ENCODE measurements at places on chromosomes 5 and 9.

- DNase-seq: peak; percentile 52
Measured at GRCh38 chr9:33446946-33447798, at the start of gene AQP3. Gene AQP3, minus strand, starts transcription at chr9:33447593. Its CDS starts 63 bp downstream, at chr9:33447530.

- peak; percentile 2 for DNase-seq
Measured at GRCh38 chr9:90368241-90368640, 274.4 kb downstream of the DIRAS2 start.

- no peak for DNase-seq
Measured at GRCh38 chr5:116660929-116661328, 86.3 kb upstream of the SEMA6A start.

DNA sequence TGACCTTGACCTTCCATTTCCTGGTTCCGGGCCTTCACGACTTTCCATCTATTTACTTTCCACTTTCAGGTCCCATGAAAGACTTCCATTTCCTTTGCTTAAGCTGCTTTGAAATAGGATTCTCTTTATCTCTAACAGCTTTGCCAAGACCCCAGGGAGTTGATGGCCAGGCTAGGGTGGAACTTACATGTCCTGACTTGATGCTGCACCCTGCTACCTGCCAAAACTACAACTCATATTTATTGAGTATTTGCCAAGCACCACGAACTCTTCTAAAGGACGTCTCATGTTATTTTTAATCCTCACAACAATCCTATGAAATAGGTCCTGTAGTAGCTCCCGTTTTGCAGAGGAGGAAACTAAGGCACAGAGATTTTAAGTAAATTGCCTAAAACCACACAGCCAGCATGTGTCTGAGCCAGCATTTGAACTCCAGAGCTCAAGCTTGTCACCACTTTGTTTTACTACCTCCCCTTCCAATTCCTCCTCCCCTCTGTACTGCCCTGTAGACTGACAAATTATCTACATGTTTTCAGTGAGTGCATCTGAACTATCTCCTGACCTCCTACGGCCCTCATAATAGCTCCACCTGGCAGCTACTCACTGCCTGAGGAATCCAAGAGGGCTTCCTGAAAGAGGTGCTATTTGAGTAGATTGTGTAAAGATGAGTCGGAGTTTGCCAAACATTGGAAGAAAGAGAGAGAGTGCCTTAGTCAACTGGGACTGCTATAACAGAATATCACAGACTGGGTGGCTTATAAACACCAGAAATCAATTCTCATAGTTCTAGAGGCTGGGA is 38.4 kb upstream of the SMIM23 start:
- DNase-seq: no peak

DNA sequence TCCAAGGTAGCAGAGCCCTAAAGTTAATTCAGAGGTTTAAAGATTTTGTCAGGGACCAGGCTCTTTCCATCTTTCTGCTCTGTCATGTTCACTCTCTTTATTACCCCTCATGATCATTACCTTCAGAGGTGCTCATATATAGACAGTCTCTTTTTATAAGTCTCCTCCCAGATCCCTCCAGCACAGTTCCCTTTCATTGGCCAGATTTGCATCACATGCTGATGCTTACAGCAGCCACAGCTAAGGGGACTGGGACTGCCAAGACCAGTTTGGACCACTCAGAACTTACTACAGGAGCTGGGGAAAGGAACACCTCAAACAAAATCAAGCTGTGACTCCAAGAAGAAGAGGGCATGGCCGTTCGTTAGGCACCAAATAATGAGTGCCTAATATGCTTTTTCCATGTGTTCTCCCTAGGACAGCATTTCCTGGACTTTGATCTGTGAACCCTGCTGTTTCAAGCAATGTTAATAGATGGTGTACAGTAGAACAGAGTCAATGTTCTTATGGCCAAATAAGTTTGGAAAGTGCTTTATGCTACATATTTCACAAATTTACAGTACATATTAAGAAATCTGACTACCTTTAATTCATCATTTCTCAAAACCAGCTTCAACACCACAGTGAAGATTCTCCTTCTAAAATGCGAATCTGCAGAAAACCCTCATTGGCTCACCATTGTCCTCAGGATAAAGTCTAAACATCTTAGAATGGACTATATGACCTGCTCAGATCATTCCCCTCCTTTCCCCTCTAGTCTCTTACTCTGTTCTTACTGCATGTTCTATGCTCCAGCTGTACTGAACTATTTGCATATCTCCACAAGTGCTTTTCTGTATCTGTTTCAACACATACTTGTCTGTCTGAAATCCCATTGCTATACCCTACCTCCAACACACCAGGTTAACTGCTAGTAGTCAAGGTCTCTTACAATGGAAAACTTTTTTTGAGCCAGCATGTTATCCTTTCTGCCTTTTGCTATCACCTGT is 3.4 kb downstream of the C5orf58 start:
- no peak for DNase-seq

GRCh38 chr5:53169933-53170332 is 60.4 kb upstream of the MOCS2 start:
- DNase-seq: no peak

DNA sequence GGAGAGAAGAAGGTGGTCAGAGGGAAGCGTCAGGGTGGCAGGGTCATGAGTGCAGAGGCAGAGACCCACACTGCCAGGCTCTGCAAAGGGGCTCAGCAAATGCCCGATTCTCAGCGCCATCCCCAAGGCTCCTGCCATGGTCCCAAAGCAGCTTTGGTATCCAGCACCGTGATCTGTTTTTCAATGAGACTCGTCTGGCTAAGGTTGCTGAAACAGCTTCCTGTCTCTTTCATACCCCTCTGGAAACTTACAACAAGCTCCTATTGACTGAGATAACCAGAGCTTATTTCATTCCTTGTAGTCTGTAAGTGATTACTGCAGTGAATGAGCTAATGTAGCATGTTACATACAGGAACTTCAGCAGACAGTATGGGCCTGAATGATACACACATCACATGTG is 568.6 kb upstream of the DAP start:
- DNase-seq: no peak

- peak; percentile 77 for DNase-seq
Measured at GRCh38 chr9:27124151-27124550, 15.1 kb downstream of the TEK start.

GRCh38 chr9:37239224-37239859 is 119.0 kb downstream of the ZCCHC7 start:
- no peak for DNase-seq

GRCh38 chr9:90659650-90660364 is 17.2 kb upstream of the DIRAS2 start:
- peak; percentile 23 for DNase-seq

- DNase-seq: peak; percentile 8
Measured at GRCh38 chr5:146510559-146511125, 5.3 kb downstream of the GPR151 start.

- peak; percentile 31 for DNase-seq
Measured at GRCh38 chr9:33166231-33167083, 679 bp downstream of the B4GALT1 start.

DNA sequence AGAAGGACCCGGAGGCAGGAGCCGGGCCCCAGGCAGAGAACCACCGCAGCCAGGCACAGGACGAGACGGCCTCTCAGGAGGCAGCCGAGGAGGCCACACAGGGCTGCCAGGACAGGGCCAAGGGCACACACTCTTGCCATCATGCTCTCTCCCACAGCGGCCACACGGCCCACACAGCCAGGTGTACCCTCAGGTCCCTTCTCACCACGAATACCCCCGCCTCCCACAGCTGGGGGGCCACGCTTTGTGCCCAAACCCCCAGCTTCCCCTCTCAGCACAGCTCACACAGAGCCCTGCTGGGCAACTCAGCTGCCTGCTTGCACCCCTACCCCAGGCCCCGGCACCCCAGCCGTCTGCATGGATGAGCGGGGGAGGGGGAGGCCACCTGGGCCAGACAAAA is 5.3 kb downstream of the SSNA1 start:
- no peak for DNase-seq

GRCh38 chr5:136251502-136252169 is 58.7 kb upstream of the SMIM32 start:
- no peak for DNase-seq

- peak; percentile 54 for DNase-seq
Measured at GRCh38 chr5:84379749-84380148, 4.9 kb downstream of the EDIL3 start.

DNA sequence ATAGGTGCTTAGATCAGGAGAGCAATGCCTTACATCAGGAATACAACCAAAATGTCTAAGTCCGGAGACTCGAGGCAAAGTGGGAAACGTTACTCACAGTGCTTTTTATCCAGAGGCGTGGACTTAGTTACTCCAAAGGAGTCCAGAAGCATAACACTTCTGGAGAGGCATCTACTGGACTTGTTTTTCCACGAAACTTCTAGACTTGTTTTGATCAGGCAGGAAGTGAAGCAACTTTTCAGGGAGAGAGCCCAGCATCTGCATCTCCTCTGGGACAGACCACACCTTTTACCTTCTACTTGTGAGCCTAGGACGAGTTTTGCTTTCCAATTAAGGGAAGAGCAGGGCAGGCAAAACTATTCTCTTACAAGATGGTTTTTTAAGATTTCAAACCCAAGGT is 1.2 kb upstream of the TJP2 start:
- no peak for DNase-seq

- no peak for DNase-seq
Measured at GRCh38 chr9:114709636-114710035, 27.6 kb upstream of the TEX48 start.

- peak; percentile 65 for DNase-seq
Measured at GRCh38 chr5:141514330-141515133, 25.7 kb downstream of the PCDHGC5 start.

DNA sequence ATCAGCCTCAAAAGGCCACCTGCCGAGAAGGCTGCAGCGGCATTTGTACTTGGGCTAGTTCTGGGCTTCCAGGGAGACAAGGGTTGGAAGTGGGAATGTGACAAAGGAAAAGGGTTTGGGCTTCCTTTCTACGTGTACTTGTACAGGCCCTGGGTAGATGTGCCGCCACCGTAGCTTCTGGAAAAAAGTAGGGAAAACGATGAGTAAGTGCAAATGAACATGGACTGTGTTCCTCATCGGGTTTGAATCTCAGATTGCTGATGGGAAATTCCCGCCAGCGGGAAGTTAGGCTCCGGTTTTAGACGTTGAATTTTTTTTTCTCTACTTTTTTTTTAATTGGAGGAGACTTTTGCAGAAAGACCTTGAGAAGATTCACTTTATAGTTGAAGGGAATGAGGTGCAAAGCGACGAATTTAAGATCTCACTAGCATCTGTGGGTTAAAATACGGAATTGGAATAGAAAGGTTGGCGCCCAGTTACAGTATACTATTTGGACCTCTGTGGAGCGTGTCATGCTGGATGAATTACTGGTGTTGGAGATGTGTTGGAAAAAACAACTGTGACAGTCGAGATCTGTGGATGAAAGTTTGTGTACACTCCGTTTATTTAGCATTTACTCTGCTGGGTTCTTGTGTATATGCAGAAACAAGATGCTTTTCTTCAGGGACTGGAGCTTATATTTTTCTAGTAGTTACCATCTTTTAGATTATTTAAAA is 1.2 kb downstream of the G3BP1 start:
- DNase-seq: peak; percentile 53

GRCh38 chr9:104993291-104993963 is 65.5 kb upstream of the ABCA1 start:
- peak; percentile 81 for DNase-seq

DNA sequence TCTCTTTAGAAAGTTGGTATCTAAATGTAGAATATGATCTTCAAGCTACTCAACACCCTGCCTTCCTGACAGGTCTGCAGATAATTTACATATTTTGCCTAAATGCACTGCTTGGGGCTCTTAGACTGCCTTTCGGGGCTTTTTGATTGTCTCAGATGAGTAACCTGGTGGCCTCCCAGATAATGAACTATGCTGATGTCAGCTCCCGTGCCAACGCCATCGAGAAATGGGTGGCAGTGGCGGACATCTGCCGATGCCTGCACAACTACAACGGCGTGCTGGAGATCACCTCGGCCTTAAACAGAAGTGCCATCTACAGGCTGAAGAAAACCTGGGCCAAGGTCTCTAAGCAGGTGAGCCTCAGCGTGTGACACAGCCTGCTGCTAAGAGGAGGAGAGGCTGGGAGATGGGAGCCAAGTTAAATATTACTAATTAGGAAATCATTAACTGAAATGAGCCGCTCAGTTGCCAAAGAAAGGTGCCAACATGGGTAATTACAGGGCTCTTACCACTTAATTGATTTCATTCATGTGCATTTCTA is 20.8 kb upstream of the CKMT2 start:
- no peak for DNase-seq

- DNase-seq: no peak
Measured at GRCh38 chr5:95543017-95543705, 11.6 kb downstream of the SKIC3 start.

GRCh38 chr5:152084476-152084875 is 159.8 kb upstream of the GLRA1 start:
- DNase-seq: no peak

- DNase-seq: no peak
Measured at GRCh38 chr5:90506221-90506620, 23.2 kb downstream of the LYSMD3 start.

- peak; percentile 62 for DNase-seq
Measured at GRCh38 chr5:153900703-153901395, 137.9 kb downstream of the FAM114A2 start.

DNA sequence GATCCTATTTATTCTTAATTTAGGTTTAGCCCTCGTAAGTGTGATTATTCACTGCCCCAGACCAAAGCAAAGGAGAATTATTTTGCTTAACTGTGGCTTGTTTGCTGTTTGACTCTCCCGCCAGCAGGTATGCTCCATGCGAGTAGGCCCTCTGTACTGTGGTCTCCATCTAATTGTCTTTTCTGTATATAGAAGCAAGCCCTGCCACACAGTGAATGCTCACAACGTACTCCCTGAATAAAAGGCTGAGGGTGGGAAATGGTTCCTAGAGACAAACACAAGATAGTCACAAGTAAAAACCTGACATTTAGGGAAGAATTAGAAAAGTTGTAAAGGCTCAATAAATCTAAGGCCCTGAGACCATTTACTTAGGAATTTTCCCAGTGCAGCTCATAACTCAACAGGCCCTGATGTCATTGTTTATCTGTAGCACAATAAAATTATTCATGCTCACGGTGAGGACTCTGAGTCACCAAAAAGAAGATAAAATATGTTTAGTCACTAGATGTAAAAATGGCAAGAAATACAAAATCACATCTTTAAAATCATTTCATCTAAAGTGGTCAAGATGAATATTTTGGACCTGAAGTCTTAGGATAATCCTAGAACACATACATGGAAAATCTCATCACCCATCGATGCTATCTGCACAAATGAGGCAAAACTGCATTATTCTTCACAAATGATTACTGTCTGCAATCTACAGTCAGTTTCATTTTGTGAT is 473.2 kb downstream of the ENC1 start:
- peak; percentile 74 for DNase-seq

DNA sequence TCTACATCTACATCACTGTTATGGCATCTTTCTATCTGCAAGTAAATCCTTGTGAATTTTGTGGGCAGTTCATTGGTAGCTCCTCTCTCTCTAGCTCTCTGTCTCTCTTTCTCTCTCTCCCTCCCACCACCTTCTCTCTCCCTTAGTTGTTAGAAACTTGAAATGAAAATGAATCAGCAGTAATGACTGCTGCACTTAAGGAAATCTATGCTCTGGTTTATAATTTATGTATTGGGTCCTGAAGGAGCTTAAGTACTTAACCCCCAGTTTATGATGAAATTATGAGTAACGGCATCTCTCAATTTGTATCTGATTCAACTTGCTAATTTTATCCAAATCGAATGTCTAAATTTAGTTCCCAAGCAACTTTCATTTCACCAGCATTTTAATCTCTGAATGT is 52.0 kb upstream of the PTGER4 start:
- DNase-seq: peak; percentile 22
